ENCODE measurements at places on chromosomes 7 and 10.

- no peak for DNase-seq
Measured at GRCh38 chr7:69403169-69403568, 195.1 kb upstream of the AUTS2 start.

DNA sequence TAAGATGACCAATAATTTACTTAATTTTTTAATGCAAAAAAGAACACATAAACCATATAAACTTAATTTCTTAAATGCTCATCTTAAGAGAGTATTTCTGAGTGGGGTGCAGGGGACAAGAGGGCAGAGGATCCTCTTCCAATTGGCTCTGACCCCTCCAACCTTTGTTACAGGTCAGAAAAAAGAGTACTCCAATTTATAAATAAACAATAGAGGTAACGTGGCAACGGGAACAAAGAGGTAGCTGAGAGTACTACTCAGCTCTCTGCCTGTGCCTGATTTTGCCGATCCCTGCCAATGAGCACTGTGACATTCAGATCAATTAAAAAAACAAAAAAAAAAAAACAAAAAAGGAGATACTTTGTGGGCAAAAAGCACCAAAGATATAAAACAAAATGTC, 307.9 kb downstream of the PARD3 start:
- no peak for DNase-seq

GRCh38 chr7:77157446-77157845, 35.0 kb downstream of the CCDC146 start:
- DNase-seq = no peak

DNA sequence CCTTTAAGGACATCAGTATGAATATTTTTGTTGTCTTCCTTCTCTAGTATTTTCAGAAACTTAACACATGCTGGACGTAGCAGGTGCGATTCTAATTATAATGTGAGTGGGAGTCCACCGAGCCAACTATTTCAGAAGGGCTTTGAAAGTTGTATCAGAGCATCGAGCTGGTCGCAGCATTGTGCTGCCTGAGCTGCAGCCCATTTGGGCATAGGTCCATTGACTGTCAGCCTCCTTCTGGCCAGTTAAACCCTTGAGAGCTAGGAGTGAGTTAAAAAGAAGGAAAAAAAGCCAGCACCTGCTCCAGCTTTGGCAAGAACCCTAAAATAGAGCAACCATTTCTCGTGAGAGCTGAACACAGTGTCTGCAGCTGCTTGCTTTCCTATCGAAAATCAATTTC, 47.8 kb downstream of the SLC35G1 start:
- DNase-seq = no peak

- no peak for DNase-seq
Measured at GRCh38 chr7:81447351-81447952, 322.4 kb downstream of the HGF start.

- DNase-seq = no peak
Measured at GRCh38 chr7:80719261-80719660, 80.8 kb downstream of the CD36 start.

DNA sequence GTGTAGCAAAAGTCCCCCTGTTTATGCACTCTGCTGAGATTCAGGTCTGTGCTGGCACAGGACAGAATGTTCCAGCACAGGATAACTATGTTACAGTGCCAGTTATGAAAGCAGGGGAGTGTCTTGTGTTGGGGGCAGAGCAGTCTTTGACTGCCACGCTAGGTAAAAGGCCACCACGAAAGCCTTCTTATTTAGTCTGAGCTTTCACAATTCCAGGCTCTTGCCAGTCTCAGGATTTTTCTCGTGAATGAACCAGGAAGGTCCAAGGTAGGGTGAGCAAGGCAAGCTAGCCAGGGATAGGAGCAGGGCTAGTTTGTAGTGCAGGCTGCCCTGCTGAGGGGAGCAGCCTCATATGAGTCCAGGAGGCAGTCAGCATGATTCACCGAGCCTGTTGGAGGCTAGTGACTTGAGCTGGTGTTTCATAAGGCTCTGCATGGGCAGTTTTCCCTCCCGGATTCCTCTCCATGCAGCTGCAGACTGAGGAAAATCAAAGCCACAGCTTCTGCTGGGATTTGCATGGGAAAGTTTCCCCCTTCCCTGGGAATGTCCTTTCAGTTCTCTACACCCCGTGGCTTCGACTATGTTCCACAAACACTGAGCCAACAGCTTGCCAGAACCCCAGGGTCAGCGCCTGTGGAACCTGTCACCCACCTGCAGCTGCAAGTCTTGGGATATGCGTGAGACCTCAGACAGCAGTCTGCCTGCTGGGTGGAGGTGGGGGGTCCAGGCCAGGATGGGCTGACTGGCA, 112.3 kb downstream of the JCAD start:
- DNase-seq = no peak

GRCh38 chr7:140676306-140676705, 3.6 kb downstream of the ADCK2 start:
- no peak for DNase-seq
